ENCODE measurements at places on chromosomes 2 and 18. TPM values are rescaled to one million over a fixed set of nuclear protein-coding genes. Genes with fewer than 3 reads are reported as not detected.
A peak's percentile ranks its signal among the peaks of the same experiment; 100 is the strongest.

- DNase-seq, result no peak
Observed at GRCh38 chr2:240138254-240138984, 2.0 kb downstream of the OTOS start.

DNA sequence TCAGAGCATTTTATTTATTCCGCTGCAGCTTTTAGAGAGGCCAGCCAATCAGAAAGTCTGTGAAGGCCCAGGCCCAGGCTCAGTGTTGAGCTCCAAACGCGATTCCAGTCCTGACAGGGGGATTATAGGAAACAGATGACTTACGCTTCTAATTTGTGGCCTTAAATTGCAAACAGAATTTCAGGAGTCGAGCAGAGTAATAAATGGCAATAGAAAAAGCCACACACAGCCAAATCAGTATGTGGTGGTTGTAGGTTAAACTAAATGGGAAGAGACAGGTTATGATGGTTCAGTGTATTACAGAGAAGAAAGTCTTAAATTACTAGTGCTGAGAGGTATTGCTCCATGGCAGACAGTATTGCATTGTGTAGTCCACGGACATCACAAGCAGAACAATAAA, 131.0 kb upstream of the ZEB2 start:
- no peak for DNase-seq

- DNase-seq, result no peak
Observed at GRCh38 chr2:139626128-139626527, 845.9 kb upstream of the NXPH2 start.

DNA sequence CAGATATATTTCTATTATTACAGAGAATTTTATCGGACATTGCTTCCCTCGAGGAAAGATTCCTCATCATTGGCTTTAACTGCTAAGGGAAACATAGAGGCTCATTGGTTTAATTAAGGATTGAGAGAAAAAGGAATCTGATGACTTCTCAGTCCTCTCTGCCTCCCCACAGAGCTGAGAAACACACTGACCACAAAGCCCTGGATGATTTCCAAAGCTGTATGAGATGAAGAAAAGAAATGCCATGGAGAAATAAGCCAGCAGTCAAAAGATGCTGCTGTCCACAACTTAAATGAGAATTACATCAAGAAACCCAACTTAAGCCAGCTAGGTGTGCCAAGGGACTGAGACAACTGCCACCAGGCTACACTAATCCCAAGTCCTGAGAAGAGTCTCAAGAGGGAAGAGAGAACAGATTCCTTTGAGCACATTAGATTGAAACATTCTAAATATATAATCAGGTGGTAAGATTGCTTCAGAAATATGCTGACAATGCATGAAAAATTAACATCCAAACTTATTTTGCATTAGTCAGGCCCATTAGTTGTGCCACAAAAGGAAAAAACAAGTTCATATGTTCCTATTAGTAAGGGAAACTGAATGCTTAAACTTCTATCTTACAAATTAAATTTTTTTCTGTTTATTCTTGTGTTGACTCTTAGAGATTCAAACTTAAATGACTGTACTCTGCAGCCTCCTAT, 308.1 kb upstream of the CYRIA start:
- DNase-seq, result peak; percentile 71

DNA sequence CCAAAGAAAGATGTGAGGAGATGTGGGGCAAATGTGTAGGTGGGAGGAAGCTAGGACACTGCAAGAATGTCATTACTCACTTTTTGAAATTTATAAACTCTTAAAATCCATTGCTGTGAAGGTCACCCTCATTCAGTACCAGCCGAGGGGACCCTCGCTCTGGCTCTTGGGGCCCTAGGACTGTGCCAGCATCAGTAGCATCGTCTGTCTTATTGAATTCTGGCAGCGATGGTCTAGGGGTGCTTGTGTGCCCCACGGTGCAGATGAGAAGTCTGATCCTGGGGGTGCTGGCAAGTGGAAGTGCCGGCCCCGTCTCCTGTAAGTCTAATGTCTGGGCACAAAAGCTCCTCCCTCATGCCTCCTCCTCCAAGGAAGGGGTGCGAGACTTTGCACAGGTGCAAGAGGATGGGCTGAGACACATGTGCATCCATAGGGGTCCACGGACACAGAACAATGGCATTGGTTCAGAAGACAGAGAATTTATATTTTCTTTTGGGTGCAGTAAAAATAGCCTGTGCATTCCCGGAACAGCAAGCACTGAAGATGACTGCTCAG, 266.7 kb upstream of the HDAC4 start:
- DNase-seq, result no peak

GRCh38 chr2:28855193-28855592, 14.9 kb downstream of the TRMT61B start:
- no peak for DNase-seq

DNA sequence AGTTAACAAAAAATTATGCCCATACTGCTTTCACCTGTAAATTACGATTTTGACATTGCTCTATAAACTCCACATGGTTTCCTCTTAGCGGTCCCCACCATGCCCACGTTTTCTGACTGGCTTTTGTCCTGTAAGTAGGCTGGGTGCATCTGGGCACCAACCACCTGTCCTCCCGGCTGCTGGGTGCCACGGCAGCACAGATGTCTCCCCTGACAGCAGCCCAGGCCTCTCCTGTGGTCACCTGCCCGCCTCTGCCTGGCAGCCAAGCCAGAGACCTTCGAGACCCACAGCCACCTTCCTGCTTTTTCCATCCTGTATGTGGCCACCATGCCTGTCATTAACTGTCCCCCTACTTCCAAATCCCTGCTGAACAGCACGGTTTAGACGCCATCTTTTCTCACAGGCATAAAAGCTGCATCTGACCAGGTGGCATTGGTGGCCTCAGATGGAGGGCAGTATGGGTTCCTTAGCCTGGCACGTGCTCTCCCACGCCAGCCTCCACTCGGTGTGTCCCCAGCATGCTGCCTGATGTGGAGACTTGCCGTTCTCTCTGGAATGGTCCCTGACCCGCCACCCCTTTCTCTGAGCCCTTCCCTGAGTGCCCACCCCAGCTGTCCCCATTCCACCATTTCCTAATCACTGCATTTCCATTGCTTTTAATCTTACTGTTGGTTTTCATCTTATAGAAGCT, 18.9 kb downstream of the SNORC start:
- no peak for DNase-seq

GRCh38 chr18:32983721-32984120, 210.9 kb upstream of the KLHL14 start:
- DNase-seq, result no peak

GRCh38 chr2:45605116-45605515, 6.0 kb downstream of the SRBD1 start:
- no peak for DNase-seq

- DNase-seq, result peak; percentile 71
Observed at GRCh38 chr2:73852020-73852419, 23.3 kb downstream of the STAMBP start.

The HOXD12 gene
- total RNA-seq, result not detected

The HRH4 gene
- 0.10 TPM for total RNA-seq

The SNORC gene
- total RNA-seq, result 8.2 TPM

All from MCF 10A (cell line).